Left renal pelvis (tissue), 4 donors: ENCODE measurements at places on chromosomes 6 and 20. TPM values are rescaled to one million over a fixed set of nuclear protein-coding genes. Genes with fewer than 3 reads are reported as not detected.

Gene PDE10A
- polyA plus RNA-seq: 21.2 TPM

Gene CLDN20
- 1.1 TPM for polyA plus RNA-seq

Gene CLPSL1
- 1.4 TPM for polyA plus RNA-seq

Gene CDH4
- 8.1 TPM for polyA plus RNA-seq

Gene VNN1
- polyA plus RNA-seq: 0.09 TPM
